CD4-positive, alpha-beta T cell treated with Interleukin-15 for 4 hours (primary cell): ENCODE measurements at places on chromosomes 2 and 18.

DNA sequence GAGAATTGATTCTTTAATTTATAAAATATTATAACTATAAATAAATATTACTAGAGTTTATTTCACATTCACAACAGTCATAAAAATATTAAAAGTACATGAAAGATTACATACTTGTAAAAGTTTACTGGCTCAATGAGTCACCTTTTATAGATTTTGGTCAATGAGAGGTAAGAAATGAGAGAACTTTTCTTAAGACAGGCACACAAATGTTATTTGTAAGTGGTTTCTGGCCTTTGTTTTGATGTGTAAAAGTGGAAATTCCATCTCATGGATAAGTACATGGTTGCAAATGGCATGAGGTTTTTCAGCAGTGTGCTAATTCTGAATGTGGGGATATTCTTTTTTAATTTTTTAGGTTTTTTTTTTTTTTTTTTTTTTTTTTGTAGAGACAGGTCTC, 63.8 kb downstream of the TTC27 start:
- DNase-seq, result no peak

DNA sequence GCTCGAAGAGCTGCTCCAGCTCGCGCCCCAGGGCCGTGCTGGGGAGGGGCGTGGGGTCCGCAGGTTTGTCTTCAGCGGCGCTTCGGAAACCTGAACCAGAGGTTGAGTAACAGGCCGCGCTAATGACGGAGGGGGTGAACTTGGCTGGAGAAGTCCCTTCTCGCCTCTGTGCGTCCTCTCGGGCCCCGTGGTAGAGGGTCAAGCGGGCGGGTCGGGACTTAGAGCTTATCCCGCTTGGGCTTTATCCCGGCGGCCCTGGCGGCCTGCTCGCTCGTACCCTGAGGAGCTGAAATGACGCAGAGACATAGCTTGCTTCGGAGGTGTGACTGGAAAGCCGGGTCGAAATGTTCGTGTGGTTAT, 479 bp downstream of the RNMT start:
- DNase-seq, result peak; percentile 3

- no peak for DNase-seq
Measured at GRCh38 chr2:74316627-74317295, 26.5 kb downstream of the SLC4A5 start.

GRCh38 chr2:212228743-212229171, 309.8 kb downstream of the ERBB4 start:
- no peak for DNase-seq

GRCh38 chr2:74499940-74500577, 656 bp upstream of the LBX2 start:
- DNase-seq, result no peak

DNA sequence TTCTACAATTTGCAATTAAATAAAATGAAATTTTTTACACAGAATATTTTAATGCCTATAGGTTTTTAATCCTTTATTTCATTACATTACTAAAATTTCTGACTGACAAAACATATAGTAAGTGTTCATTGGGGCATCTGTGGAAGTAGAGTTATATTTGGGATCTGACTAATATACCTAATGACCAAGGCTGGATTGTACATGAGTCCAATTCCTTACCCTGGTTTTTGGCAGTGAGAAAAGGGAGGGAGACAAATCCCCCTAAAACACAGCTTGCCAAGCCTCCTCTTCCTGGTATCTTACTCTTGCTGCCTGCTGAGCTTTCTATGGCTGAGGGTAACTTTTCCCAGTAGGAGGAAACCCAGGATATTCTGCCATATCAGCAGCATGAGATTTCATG, 149.4 kb upstream of the CDH20 start:
- DNase-seq, result no peak

GRCh38 chr2:48127612-48128191, 221.4 kb upstream of the FBXO11 start:
- DNase-seq, result no peak

DNA sequence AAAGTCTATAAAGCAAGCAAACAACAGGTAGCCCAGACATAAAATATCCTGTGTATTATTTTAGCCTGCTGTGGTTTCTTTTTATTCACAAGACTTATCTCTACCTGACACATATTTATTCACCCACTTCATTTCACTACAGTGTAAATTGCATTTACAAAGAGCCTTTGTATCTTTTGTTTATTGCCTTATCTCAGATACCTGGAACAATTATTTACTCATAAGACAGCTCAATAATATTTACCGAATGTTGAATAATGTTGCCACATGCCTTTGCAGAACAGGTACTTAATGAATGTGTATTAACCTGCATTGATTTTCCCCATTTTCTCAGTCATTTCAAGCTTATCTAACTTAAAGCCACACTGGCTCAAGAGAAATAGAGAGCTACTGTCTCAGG, 603.6 kb downstream of the FBXO15 start:
- no peak for DNase-seq

DNA sequence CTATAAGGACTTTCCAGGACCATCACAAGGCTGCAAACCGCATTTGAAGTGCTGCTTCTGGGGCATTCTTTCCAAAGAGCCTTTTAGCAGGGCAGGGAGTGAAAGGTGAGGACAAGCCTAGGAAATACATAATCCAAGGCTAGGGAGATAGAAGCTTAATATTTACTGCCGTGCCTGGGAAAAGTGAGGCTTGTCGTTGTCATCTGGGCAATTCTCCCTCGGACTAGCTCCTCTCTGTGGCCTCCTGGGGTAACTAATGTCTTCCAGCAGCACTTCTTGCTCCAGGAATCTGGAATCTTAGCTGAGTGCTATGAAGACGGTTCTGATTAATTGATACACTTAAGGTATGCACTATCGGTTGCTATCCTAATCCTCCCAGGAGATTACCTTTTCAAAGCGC, 69.3 kb upstream of the ATL2 start:
- no peak for DNase-seq

- peak; percentile 37 for DNase-seq
Measured at GRCh38 chr2:213021971-213022899, 129.2 kb downstream of the IKZF2 start.

- no peak for DNase-seq
Measured at GRCh38 chr2:96464651-96465050, 40.5 kb downstream of the NEURL3 start.

GRCh38 chr18:61831071-61831470, 61.7 kb downstream of the RNF152 start:
- DNase-seq, result no peak

- no peak for DNase-seq
Measured at GRCh38 chr18:50192995-50193795, 1.8 kb downstream of the MYO5B start.

GRCh38 chr2:72023678-72024390, 123.8 kb downstream of the CYP26B1 start:
- DNase-seq, result no peak

GRCh38 chr2:190177249-190178040, 114.9 kb upstream of the MSTN start:
- DNase-seq, result no peak

DNA sequence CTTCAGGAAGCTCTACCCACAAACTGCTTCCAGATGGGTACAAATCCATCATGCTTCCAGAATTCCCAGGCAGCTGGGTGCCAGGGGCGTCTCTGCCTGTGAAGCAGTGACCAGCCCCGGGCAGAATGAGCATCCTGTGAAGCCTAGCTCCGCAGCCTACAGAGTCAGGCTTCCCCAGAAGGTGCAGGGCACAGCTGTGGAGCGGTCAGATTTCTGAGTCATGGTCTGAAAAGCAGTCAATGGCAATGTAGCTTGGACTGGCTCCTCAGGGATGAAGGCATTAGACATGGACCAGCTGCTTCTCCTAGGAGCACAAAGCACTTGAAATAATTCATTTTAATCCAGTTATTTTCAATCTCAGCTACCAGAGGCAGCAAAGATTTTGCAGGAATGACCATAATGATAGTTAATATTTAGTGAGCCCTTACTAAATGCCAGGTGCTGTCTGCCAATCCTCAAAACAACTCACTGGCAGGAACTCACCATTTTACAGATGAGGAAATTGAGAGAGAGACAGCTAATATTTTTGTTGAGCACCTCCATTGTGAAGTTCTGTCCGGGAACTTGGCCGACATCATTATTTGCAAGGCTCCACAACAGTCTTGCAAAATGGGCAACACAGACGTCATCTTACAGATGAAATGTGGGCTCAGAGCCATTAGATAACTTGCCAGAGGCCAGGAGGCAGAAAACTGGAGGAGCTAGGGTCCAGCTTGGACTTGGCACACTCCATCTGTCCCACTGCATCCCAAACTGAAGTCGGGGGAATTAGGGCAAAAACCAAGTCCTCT, 31.7 kb downstream of the ACMSD start:
- no peak for DNase-seq

DNA sequence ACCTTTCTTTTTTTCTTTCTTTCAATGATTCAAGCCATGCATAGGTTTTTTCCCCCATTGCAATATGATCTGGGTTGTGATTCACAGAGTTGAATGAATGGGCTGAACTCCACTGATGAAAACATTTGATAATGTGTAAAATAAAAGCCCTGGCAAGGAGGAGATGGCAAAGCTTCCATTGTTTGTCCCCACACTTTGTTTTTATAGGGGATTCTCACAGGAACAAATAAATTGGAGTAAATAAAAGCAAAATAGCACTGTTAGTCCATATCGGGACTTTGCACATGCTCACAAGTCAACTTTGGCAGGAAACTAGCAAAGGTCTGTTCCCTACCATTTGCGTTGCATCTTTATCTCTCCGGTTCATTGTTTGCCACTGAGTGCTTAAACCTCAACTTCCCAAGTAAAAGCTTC, 55.7 kb downstream of the MEIS1 start:
- no peak for DNase-seq

- DNase-seq, result no peak
Measured at GRCh38 chr2:12161085-12161484, 414.7 kb downstream of the LPIN1 start.

DNA sequence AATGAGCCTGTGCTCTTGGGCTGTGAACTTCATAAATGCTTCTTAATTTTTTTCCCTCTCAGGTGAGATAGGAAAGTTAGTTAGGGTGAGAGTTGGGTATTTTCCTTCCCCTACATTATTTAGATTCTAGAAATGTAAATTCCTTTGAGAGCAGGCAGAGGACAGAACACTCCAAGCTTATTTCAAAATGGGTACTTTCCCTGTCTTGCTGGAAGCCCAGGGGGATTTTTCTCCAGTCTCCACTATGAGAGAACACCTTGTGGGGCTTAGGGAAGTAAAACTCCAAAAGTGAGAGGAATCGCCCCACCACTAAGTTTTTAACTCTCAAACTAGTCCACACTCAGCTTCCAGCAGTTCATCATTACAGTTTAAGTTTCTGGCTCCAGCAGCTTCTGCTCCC, 253.2 kb upstream of the CTAGE1 start:
- DNase-seq, result no peak

GRCh38 chr2:69514819-69515218, 77.6 kb upstream of the NFU1 start:
- no peak for DNase-seq

GRCh38 chr2:45195916-45196315, 186.7 kb upstream of the SIX2 start:
- DNase-seq, result no peak

GRCh38 chr2:55138014-55138881, 88.0 kb upstream of the RTN4 start:
- no peak for DNase-seq

DNA sequence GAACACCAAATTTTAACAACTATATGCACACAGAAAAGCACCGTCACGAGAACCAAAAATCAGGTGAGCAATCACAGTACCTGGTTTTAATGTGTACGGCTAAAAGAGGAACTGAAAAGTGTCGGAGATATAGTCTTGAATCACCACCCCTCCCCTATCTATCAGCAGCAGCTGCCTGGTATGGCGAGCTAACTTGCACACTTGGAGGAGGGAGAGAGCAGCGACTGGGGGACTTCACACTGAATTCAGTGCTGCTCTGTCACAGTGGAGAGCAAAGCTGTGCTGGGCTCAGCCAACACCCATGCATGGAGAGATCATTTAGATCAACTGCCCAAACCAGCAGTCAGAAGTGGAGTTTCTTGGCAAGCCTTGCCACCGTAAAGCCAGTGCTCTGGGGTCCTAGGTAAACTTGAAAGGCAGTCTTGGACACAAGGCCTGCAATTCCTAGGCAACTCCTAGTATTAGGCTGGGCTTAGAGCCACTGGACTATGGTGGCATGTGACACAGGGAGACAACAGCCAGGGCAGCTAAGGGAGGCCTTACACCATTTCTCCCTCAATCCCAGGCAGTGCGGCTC, 89.2 kb upstream of the CD226 start:
- DNase-seq, result no peak

DNA sequence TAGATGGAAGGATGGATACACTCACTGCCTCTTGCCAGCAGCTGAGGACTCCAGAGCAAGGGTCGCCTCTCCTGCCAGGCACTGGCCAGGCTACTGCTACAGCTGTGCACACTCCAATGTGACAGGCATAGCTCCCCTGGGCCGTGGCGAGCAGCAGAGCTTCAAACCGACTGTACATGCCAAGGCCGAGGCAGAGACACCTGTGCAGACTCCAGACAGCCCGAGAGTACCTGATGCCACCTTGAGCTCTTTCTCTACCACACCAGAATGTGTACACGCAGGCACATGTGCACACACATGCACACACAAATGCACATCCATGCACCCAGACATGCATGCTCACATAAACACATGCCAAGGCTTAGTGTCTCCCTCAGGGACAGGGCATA, 508.3 kb upstream of the MYT1L start:
- DNase-seq, result no peak

- no peak for DNase-seq
Measured at GRCh38 chr2:70985283-70985688, 6.9 kb downstream of the ANKRD53 start.

DNA sequence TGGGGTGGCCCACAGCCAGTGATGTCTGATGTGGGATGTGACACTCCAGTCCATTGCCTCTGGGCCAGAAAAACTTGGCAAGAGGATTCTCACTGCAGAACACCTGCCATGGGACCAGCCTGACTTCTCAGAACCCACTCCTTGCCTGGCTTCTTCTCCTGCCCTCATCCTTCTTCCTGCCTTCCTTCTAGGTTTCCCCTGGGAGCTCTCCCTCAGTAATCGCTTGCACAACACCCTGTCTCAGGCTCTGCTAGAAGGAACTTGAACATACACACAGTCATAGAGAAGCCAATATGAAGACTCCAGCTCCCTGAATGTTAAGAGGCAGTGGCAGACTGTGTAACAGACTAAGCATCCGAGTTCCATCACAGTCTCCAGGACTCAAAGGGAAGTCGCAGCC, 4.3 kb upstream of the COL6A3 start:
- no peak for DNase-seq

DNA sequence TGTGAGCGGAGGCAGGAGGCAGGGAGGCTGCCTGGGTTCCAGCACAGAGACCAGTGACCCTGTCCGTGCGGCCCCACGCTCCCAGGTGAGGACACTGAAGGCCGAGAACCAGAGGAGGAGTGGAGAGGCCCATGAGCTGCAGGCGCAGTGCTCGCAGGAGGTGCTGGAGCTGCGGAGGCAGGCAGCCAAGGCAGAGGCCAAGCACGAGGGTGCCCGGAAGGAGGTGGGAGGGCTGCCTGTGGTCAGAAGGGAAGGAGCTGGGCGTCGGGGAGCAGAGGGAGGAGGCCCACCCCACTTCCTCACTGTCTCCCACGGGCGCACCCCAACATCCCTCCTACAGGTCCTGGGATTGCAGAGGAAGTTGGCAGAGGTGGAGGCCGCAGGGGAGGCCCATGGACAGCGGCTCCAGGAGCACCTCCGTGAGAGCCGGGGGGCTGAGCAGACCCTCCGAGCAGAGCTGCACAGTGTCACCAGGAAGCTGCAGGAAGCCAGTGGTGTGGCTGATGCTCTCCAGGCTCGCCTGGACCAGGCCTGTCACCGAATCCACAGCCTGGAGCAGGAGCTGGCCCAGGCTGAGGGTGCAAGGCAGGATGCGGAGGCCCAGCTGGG, 33.0 kb upstream of the SNED1 start:
- no peak for DNase-seq

- no peak for DNase-seq
Measured at GRCh38 chr18:78192054-78192453, 787.6 kb upstream of the SALL3 start.

GRCh38 chr18:42514512-42514911, 559.5 kb downstream of the PIK3C3 start:
- DNase-seq, result no peak
